ENCODE measurements at places on chromosomes 7 and 10.

- DNase-seq: no peak
These were observed 5.4 kb downstream of the TNRC18 start for GRCh38 chr7:5418285-5418582.

DNA sequence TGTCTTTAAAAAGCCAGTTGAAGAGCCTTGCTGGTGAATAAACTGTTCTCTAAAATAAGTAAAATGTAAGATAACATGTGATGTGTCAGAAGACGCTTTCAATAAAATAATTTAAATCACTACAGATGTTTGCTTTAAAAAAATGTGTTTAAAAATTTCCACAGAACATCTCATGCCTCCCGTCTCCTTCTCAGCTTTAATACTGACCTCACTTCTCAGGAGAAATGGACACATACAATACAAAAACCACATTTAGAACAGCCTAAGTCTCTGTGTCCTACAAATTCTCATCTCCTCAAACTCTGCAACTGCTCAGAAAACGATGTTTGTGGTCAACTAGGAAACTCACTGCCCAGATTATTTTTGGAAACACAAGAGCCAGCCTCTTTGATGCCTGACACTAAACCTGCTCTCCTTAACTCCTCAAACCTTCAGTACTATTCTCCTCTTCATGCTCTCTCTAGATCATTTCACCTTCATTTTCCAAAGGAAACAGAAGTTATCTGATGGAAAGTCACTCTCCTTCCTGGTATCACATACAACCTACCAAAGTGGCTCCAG is 120.3 kb downstream of the ZNF438 start:
- no peak for DNase-seq

- DNase-seq: no peak
These were observed 995 bp upstream of the CFTR start for GRCh38 chr7:117478836-117479224.

GRCh38 chr10:116444527-116445142 is 17.0 kb downstream of the PNLIPRP3 start:
- no peak for DNase-seq

GRCh38 chr7:20787660-20788419 is 1.2 kb upstream of the SP8 start:
- no peak for DNase-seq

- DNase-seq: no peak
These were observed 785 bp downstream of the WDR86 start for GRCh38 chr7:151408839-151409666.

- no peak for DNase-seq
These were observed 31.9 kb upstream of the GUSB start for GRCh38 chr7:66013938-66014337.

GRCh38 chr7:155228894-155229293 is 68.8 kb upstream of the INSIG1 start:
- no peak for DNase-seq

DNA sequence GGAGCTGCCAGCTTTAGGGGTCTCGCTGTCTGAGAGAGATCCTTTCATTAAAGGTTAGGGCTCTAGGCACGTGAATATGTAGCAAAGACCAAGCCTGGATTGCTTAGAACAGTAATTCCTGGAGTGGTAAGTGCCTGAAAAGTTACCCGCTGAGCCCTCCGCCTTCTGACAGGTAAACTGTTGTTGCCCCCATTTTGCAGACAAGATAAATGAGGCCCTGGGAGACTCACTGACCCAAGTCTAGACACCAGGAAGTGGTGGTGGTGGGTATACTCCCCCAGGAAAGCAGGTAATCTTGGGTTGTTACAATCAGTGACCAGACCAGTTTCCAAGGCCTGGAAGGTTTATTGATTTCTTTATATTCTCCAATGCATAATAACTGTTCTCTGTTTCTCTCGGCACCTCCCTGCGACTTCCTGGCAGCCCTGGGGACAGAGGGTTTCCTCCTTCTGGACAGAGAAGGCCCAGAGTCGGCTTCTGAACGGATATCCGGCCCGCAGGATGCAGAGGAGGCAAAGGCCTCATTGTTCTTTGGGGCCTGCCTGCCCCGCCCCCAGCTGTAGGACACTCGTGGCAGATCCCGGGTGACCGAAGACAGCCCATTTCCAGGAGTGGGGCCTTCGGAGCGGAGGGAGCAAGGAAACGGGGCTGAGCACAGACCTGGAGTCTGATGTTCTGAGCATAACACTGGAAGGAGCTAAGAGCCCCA is 1.3 kb upstream of the GRK5 start:
- no peak for DNase-seq

DNA sequence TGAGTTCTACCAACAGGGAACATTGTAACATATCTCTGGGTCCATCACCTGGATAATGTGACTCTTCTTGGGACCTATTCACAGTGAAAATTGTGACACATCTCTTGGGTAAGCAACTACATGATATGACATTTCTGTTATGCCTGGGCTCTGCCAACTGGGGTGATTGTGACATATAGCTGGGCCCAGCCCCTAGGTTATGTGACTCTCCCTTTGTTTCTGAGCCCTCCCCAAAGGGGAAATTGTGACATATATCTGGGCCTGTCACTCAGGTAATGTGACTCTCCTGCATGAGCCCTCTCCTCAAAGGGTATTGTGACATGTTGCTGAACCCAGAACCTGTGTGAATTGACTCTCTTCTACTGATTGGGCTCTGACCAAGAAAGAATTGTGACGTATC is 22.4 kb upstream of the ZNF107 start:
- DNase-seq: no peak

DNA sequence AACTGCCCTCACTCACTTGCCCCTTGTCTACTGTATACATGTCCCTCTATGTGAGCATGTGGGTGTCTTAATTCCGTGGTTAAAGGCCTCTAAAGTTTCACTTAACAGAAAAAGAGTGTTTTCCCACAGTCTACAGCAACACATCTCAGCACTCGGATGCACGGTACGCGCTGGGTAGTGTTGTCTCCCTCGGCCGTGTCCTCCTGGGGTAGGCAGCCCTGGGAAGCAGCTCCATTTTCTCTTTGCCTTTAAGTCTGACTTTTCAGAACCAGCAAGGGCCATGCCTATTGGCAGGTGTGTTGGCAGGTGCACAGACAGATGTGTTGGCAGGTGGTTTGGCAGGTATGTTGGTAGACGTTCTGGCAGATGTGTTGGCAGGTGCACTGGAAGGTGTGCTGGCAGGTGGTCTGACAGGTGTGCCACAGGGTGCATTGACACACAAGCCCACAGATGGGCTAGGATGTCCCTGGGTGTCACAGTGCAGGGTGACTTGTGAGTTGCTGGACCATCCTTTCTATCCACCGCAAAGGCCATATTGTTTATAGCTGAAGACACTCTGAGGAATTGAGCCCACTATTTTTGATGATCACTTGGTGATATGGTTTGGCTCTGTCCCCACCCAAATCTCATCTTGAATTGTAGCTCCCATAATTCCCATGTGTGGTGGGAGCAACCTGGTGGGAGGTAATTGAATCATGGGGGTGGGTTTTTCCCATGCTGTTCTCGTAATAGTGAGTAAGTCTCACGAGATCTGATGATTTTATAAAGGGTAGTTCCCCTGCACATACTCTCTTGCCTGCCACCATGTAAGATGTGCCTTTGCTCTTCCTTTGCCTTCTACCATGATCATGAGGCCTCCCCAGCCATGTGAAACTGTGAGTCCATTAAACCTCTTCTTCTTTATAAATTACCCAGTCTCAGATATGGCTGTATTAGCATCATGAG is 296.9 kb downstream of the TNS3 start:
- DNase-seq: no peak

DNA sequence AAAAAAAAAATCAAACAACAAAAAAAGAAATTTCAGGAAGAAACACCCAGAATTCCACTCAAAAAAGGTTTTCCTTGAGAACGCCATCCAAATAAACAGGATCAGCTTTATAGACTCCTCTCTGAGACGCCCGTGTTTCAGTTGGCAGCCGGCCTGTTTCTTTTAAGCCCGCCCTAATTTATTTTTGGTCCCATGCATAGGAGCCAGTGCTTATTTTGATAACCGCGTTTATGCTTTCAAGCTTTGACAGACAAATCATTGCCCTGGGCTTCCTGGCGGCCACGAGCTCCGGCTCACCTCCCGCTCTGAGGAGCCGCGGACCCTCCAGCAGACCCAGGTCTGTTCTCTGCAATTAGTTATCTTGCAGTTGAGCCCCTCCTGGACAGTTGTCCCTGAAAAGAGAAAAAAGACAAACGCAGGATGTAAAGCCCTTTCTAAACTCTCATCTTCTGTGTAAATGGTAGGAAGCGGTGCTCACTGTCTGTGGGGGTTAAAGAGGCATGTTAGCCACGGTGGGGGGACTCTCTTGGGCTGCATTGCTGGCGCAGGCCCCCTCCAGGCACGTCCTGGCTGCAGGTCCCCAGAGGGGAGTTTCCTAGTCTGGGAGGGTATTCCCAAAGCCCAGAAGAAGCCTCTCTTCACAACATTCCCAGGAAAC is 22.2 kb upstream of the UNCX start:
- no peak for DNase-seq

DNA sequence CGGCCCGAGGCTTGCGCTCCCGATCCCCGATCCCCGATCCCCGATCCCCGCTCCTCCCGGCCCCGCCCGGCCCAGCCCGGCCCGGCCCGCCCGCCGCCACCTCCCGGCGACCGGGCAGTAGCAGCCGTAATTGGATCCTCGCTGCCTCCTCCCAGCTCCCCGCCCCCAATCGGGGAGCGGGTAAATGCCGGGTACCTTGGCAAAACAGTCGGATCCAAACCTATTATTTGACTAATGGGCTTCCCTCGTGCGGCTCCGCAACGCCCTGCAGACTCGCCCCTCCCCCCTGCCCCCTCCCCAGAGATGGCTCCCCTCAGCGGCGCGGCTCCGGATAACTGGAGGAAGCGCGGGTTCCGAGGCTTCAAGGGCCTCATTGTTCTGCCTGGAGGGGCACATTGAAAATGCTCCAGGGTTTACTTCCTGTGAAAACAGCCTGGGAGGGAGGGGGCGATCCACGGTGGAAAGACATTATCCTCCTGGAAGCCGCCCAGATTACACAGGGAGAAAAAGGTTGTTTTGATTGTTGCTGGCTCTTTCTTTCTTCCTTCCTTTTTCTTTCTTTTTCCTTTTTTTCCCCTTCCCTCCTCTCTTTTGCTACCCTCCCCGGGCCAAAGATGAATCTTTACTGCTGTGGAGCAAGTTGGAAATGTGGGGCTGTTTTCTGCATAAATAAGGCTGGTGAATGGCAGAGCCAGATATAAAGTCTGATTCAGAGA is 94.7 kb upstream of the ZMIZ1 start:
- DNase-seq: peak; percentile 14

GRCh38 chr10:53430127-53430891 is 657.7 kb upstream of the MBL2 start:
- DNase-seq: no peak

DNA sequence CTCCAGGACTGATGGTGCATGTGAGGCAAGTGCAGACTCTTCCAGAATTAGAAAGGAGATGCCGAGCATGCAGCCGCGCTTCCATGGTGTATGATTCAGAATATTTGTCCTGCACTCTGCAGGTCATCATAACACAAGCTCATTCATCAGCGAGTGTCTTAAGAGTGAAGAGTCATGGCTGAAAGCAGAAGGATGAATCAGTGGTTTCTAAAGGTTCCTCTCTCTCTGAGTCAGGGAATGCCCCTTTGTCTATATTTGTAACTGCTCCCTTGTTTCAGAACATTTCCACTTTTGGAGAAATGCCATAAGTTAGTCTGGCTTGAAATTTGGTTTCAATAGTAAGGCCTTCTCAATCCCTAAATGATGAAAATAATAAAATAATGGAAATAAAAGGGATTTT is 52.3 kb downstream of the HECW1 start:
- no peak for DNase-seq

DNA sequence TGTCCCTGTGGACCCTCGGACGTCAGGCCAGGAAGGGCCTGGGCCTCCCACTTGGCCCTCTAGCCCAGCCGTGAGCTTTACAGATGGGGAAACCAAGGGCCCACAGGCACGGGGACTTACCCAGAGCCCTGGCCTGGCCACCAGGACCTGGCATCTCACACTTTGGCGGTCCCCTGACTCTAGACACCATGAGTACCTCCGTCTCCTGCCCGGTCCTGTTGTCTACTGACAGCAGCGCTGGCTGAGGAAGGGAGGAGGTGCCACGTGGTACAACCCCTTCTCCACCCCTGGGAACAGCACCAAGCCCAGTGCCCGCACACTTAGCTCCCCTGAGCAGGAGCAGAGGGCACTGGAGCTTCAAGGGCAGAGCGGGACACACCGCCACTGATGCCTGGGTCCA is 26.1 kb downstream of the ADGRA1 start:
- no peak for DNase-seq

DNA sequence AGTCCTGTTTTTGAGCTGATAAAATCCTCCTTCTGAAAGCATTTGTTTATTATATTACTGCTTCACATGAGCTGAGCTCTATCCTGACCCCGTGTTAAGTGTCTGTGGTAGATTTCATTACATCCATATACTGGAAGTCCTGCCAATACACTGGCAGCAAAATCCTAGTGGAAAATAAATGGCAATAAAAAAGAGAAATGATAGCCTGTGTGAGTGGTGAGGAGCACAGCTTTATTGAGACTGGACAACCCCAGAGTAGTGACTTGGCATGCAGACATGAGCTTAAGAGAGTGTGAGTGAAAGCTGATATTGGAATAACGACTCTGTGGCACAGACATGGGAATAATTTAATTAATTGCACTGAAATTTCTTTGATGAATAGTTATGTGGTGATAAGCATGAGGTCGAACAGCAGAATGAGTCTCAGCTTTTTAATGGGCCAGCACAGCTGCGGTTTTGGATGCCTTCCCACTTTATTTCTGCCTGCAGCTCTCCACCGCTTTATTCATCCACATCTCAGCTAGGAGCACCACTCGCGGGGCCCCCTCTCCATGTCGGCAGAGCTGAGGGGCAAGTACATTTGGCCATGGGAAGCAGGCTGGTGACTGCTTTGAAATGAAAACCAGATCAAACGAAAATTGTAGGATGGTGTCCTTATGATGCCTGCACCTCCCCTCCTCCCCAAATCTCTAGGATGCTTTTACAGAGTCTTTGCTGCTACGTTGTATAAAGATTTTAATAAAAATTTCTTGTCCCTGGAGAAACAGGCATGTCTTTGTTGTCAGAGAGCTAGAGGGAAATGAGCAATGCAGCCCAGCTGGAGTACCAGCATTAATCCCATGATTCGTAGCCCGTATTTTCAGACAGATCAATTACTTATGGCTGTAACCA is 494.3 kb downstream of the AUTS2 start:
- no peak for DNase-seq
